Kidney tubule cell (primary cell): ENCODE measurements at places on chromosomes 12 and 14.
A peak's percentile ranks its signal among the peaks of the same experiment; 100 is the strongest.

- DNase-seq, result no peak
These were observed 41.0 kb downstream of the APPL2 start for GRCh38 chr12:105194947-105195346.

DNA sequence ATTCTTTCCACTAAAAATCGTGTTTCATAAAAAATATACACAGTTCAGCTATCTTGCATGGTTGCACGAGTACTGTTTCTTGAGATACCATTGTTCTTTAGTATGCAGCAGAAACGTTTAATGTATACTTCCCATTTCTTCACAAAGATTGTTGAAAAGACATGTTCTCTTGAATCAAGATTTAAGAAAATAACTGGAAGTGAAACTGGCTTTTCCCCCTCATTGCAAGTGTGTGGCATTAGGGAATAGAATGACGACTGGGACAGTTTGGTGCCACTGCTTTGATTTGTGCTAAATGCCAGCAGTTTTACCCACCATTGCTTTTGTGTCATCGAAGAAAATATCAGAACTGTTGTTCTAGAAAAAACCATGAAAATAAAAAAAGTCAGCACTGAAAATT is 20.3 kb upstream of the DHRS2 start:
- DNase-seq, result no peak

DNA sequence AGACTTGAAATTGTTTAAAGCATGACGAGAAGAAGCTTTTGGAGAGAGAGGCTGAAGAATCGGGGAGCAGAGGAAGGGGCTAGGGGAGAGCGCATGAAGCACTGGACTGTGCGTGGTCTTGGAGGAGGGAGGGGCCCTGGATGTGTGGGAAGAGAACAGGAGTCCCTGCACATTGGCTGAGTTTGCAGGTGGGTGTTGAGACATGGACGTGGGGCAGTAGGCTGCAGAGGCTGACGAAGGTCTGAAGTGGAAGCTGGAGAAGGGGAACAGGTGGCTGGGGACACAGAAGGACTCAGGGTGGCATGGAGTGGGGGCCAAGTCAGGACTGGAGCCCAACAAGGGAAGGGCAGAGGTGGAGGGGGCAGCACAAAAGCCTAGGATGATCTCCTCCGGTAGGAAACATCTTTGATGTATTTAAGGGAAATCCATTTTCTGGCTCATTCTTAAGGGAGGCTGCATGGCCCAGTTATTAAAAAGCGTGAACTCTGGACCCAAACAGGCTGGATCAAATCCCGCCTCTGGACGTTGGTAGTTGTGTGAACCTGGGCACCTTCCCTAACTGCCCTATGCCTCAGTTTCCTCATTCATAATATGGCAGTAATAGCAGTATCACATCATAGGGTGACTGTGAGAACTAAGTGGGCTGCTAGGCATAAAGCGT is 29.0 kb downstream of the ADGRD1 start:
- DNase-seq, result no peak

DNA sequence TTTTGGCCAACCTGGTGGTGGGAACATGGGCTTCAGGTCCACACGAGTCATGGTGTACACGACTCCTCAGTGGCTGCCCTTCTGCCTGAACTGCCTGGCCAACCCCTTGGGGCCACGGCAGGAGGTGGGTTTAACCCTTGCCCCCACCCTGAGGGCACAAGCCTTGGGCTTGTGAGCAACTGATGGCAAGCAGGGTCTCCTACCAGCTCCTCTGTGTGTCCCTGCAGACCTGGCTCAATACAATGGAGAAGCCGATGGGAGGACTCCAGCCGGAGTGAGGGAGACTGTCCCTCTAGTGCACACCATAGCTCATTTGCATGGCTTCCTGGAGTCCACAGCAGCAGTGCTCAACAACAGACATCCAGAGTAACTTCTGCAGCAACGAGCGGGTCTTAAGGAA is 28.0 kb downstream of the JAG2 start:
- no peak for DNase-seq

GRCh38 chr12:130634866-130635265 is 81.2 kb downstream of the RIMBP2 start:
- DNase-seq, result no peak

DNA sequence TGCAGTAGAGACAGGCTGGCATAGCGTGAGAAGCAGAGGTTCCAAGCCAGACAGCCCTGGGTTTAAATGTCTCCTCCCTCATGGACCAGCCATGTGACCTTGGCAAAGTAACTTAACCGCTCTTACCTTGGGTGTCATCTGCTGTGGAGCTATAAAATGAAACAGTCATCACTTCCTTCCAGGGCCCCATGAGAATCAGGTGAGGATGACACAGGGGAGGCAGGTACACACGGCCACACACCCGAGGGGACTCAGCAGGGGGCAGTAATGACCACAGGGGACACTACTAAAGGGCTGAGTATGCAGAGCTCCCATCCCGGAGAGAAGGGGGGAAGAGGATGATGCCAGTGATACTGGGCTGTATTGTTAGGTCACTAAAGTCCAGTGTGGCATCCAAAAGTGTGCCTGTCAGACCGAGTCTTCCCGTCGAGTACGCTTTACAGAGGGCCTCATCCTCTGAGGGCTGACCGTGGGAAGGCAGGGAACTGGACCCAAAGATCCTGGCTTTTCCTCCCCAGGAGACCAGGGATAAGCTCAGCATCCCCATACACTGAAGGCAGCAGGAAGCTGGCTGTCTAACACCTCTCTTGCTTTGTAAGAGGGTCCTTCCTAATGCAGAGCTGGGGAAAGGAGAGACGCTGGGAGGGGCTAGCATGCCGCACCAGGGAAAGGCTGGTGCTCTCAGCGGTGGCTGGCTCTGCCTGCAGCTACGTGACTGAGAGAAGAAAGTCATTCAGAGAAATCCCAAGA is 94.2 kb downstream of the SINHCAF start:
- peak; percentile 25 for DNase-seq

DNA sequence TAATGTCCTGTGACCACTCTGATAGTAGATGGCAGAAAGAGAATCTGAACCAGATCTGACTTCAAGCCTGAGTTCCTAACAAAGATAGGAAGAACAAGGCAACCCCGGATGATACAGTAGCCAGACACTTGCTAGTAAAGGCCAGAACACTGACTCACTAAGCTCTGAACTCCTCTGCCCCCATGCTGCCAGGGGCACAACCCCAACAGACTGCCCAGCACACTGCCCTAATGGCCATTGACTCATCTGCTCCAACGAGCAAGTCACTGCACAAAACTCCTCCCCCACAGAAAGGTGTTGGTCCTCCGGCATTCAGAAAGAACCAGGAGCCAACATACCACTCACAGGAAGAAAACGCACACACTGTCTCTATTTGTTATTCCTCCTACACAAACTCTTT is 179.6 kb upstream of the NUDT4 start:
- DNase-seq, result peak; percentile 98

DNA sequence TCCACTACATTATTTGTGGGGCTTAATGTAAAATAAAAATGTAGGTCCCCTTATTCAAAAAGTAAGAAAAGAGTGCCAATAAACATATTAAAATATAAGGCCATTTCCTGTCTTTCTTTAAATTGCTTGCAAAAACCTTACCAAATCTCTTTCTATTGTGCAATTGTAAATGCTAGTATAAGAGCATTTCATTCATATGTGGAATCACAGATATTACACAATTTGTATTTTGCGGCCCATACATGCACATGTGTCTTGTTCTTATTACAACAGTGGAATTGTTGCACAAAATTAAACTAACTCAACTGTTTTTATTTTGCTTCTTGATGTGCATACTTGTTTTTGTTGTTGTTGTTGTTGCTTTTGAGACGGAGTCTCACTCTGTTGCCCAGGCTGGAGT is 20.1 kb upstream of the CRADD start:
- DNase-seq, result no peak

GRCh38 chr14:99822800-99823455 is 29.7 kb downstream of the EML1 start:
- DNase-seq, result no peak
